Adrenal gland (tissue), 19 donors: ENCODE measurements at places on chromosomes 4 and X. TPM values are rescaled to one million over a fixed set of nuclear protein-coding genes. Genes with fewer than 3 reads are reported as not detected.

Gene MAML3
- polyA plus RNA-seq, result 2.0 TPM

Gene NIPAL1
- 1.5 TPM for polyA plus RNA-seq

Gene SPOCK3
- polyA plus RNA-seq, result 3.0 TPM

Gene TSPAN6
- polyA plus RNA-seq, result 12.5 TPM

Gene MAGEB6
- not detected for polyA plus RNA-seq

Gene SLIT2
- 19.5 TPM for polyA plus RNA-seq

Gene ATP8A1
- polyA plus RNA-seq, result 14.4 TPM

Gene INTU
- 4.5 TPM for polyA plus RNA-seq

Gene MAGEA4
- not detected for polyA plus RNA-seq

Gene PCYT1B
- 10.4 TPM for polyA plus RNA-seq

Gene SEL1L3
- polyA plus RNA-seq, result 14.2 TPM

Gene UBL4A
- polyA plus RNA-seq, result 18.3 TPM

Gene MAGEA3
- polyA plus RNA-seq, result not detected

Gene ERAS
- 0.20 TPM for polyA plus RNA-seq

Gene HTN1
- not detected for polyA plus RNA-seq

Gene MAGEA8
- polyA plus RNA-seq, result not detected

Gene RRH
- polyA plus RNA-seq, result 0.17 TPM

Gene CXCL11
- 0.24 TPM for polyA plus RNA-seq

Gene PLXNB3
- 119 TPM for polyA plus RNA-seq

Gene GIMD1
- polyA plus RNA-seq, result not detected

Gene COL4A6
- polyA plus RNA-seq, result 0.22 TPM

Gene ADAM29
- not detected for polyA plus RNA-seq

Gene CCDC120
- polyA plus RNA-seq, result 1.1 TPM

Gene TBC1D9
- 7.5 TPM for polyA plus RNA-seq

Gene MAOA
- polyA plus RNA-seq, result 23.6 TPM

Gene TLR10
- 0.13 TPM for polyA plus RNA-seq

Gene USP17L12
- polyA plus RNA-seq, result not detected

Gene WDR17
- polyA plus RNA-seq, result 0.81 TPM

Gene MAGEC3
- polyA plus RNA-seq, result 0.48 TPM

Gene NAT8L
- 1.3 TPM for polyA plus RNA-seq

Gene OCIAD2
- polyA plus RNA-seq, result 30.1 TPM

Gene GPR50
- 0.40 TPM for polyA plus RNA-seq

Gene AMER1
- polyA plus RNA-seq, result 0.54 TPM

Gene FGFR3
- 4.7 TPM for polyA plus RNA-seq

Gene P2RY8
- 1.9 TPM for polyA plus RNA-seq

Gene S100G
- polyA plus RNA-seq, result not detected

Gene MAGEE2
- 0.16 TPM for polyA plus RNA-seq

Gene ATP2B3
- 13.6 TPM for polyA plus RNA-seq

Gene DMP1
- 0.03 TPM for polyA plus RNA-seq

Gene CXCL1
- polyA plus RNA-seq, result 2.0 TPM

Gene KDM5C
- polyA plus RNA-seq, result 86.2 TPM

Gene PF4V1
- polyA plus RNA-seq, result not detected

Gene PCDH18
- polyA plus RNA-seq, result 3.6 TPM

Gene GYPB
- polyA plus RNA-seq, result not detected

Gene TRAM1L1
- 5.8 TPM for polyA plus RNA-seq

Gene PHEX
- polyA plus RNA-seq, result 0.07 TPM

Gene CENPVL1
- not detected for polyA plus RNA-seq

Gene TCEAL5
- 3.0 TPM for polyA plus RNA-seq
